ENCODE measurements at places on chromosomes 16 and 17. TPM values are rescaled to one million over a fixed set of nuclear protein-coding genes. Genes with fewer than 3 reads are reported as not detected.

DNA sequence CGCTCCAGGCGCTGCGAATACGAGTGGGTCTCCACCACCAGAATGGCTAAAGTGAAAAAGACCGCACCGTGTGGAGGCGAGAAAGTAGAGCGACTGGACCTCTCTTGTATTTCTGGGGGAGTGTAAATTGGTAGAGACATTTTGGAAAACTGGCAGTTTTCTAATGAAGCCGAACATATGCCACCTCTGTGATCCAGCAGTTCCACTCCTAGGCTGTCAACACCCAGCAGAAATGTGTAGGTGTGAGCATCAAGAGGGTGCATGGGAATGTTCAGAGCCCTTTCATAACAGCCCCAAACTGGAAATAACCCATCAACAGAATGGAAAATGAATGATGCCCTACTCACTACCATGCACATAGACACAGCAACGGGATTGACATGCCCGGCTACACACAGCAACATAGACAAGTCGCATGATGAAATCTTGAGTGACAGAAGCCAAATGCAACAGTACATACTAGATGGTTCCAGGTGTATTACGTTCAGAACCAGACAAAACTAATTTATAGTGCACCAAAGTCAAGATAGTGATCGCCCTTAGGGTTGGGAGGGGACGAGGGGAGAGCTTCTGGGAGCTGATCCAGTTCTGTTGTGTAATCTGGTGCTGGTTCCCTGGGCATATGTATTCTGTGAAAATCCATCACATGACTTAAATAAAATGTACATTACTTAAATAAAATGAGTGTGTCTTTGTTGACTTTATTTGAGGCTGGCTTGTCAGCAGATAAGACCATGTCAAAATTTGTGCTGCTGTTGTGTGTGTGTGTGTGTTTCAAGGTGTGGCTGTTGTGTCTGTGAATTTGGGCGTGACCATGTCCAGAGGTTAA is 877 bp upstream of the BCL7C start:
- DNase-seq: no peak

GRCh38 chr17:79874329-79874981 is 35.2 kb upstream of the CBX4 start:
- DNase-seq: no peak

DNA sequence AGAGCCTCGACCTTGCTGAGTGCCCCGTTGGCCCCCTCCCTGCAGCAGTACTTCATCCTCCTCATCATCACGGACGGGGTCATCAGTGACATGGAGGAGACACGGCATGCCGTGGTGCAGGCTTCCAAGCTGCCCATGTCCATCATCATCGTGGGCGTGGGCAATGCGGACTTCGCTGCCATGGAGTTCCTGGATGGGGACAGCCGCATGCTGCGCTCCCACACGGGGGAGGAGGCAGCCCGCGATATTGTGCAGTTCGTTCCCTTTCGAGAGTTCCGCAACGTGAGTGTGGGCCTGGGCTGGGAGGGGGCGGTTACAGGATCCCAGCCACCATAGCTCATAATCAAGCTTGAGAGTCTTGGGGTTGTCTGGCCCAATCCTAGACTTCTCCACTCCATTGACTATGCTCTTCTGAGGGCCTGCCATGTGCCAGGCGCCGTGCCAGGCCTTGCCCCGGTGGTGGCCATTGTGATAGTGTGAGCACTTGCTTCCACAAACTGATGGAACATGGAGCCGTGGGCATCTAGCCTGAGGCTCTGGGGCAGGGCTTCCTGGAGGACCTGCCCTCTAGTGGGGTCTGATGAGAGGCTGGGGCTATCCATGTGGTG is 39.7 kb downstream of the PSME3IP1 start:
- DNase-seq: no peak

GRCh38 chr16:52855463-52855862 is 197.2 kb downstream of the CHD9NB start:
- DNase-seq: no peak

DNA sequence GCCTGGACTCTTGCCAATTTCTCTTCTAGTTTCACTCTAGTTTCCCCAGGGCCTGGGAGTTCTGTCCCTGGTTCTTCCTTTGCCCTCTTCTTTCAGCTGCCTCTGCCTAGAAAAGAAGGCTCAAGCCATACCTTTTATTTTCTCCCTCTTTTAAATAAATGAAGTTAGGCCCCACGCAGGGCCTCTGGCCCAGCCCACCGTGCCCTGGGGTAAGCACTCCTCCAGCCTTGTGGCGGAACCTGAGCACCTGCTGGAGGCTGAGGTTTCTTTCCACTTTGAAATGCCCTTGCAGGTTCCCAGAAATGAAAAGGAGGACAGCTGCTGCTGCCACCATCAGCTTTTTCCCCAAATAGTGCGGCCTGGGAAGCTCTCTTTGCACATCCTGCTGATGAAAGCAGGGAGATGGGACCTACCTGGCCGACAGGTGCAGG is 139.4 kb downstream of the CCDC182 start:
- no peak for DNase-seq

- DNase-seq: no peak
Measured at GRCh38 chr17:61770043-61770442, 93.3 kb downstream of the BRIP1 start.

GRCh38 chr16:30356401-30357084 is 1.4 kb upstream of the CD2BP2 start:
- DNase-seq: no peak

GRCh38 chr16:85361441-85362118 is 249.3 kb upstream of the CIBAR2 start:
- peak; percentile 62 for DNase-seq

- no peak for DNase-seq
Measured at GRCh38 chr16:47858333-47858982, 297.3 kb downstream of the ABCC12 start.

GRCh38 chr17:62966426-62967204 is 580 bp downstream of the TANC2 start:
- peak; percentile 73 for DNase-seq

- no peak for DNase-seq
Measured at GRCh38 chr16:81558444-81559175, 114.0 kb downstream of the CMIP start.

DNA sequence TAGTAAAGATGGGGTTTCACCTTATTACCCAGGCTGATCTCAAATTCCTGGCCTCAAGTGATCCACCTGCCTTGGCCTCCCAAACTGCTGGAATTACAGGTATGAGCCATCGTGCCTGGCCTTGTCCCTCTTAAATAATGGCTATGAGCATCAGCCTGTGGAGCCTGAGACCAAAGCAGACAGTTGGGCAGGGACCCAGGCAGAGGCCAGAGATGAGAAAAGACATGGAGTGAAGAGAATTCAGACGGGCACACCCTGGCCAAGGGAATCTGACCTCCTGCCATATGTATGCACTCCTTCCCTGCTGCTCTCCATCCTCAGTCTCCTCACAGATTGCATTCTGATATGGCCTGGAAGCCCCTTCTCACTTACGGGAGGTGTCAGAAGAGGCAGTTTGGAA is 98.4 kb upstream of the DNAH9 start:
- DNase-seq: no peak

DNA sequence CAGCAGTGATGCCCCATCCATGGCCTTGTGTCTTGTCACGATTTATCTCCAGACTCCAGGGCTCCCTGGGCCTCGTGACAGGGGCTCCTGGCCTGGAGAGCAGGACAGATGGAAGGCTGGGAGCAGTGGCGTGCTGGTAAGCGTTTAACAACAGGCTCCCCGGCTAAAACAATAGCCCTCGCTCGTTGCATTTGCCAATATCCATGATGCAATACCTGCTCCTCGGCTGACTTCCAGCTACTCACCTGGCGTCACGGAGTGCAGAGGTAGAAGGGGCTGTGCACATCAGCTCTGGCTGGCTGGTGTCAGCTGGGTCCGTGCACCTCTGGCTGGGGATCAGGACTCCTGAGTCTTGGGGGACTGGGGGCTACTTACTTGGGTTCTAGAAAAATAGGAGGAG is 1.5 kb upstream of the BICDL2 start:
- DNase-seq: no peak

GRCh38 chr17:27530764-27531391 is 74.6 kb downstream of the KSR1 start:
- DNase-seq: no peak

- no peak for DNase-seq
Measured at GRCh38 chr16:24844101-24845030, 1.4 kb upstream of the SLC5A11 start.

DNA sequence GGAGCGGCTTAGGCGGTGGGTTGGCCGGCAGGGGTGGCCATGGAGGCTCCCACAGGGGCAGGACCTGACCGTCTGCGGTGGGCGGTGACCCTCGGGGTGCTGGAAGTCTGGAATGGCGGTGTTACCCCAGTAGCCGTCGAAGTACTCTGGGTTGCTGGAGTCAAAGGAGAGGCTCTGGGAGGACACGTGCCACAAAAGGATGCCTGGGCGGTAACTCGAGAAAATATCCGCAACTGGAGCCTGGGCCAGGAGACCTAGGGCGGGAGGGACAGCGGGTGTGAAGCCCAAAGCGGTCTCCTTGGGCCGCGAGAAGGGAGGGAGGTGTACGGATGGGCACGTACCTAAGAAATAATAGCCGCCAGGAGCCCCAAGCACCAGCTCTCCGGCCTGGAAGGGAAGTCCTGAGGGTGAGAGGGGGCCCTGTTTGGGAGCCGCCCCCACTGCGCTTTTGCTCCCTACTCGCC is 4.6 kb downstream of the ITGA2B start:
- no peak for DNase-seq

- DNase-seq: no peak
Measured at GRCh38 chr17:58344047-58344790, 7.8 kb downstream of the SUPT4H1 start.

DNA sequence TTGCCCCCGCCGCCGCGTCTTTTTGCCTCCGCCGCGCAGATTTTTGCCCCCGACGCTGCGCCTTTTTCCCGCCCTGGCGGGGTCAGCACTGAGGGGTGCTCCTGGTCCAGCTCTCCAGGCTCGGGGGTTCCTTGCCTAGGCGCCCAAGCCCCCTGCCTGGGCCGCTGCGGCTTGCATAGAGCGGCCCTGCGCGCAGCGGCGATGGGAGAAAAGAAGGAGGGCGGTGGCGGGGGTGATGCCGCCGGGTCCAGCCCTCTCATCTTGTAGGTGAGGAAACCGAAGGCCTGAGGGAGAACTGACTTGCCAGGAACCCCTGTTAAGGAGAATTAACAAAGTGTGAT is 330.8 kb upstream of the WSB1 start:
- DNase-seq: no peak

DNA sequence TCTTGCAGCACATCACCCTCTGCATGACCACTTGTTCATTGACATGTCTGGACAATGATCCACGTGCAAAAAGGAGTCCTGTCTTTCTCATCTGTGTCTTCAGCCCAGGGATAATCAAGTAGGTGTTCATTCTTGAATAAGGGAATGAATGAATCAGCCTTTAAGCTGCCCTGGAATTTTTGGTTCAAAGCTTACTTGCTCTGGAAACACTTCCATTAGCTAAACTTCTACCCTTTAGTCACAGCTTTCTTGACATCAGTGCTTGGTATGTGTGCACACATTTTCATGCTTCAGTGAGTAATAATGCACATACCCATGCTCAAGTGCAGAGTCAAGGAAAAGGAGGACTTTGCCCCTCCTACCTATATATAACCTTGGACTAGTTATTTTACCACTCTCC is 103.0 kb upstream of the CDH13 start:
- DNase-seq: no peak

GRCh38 chr17:37109731-37110710 is 161.3 kb downstream of the AATF start:
- DNase-seq: no peak

- peak; percentile 60 for DNase-seq
Measured at GRCh38 chr17:49249292-49249794, 18.8 kb upstream of the PHOSPHO1 start.

- no peak for DNase-seq
Measured at GRCh38 chr16:24822974-24823373, 22.8 kb upstream of the SLC5A11 start.

- no peak for DNase-seq
Measured at GRCh38 chr16:57797526-57798266, 4.6 kb downstream of the KIFC3 start.

- DNase-seq: no peak
Measured at GRCh38 chr17:73182616-73183310, 10.1 kb upstream of the COG1 start.

GRCh38 chr16:83648347-83648746 is 159.4 kb upstream of the HSBP1 start:
- DNase-seq: no peak

GRCh38 chr16:48310908-48311641 is 63.7 kb upstream of the ABCC11 start:
- DNase-seq: no peak

GRCh38 chr16:89268987-89269735 is 51.7 kb downstream of the ZNF778 start:
- no peak for DNase-seq

DNA sequence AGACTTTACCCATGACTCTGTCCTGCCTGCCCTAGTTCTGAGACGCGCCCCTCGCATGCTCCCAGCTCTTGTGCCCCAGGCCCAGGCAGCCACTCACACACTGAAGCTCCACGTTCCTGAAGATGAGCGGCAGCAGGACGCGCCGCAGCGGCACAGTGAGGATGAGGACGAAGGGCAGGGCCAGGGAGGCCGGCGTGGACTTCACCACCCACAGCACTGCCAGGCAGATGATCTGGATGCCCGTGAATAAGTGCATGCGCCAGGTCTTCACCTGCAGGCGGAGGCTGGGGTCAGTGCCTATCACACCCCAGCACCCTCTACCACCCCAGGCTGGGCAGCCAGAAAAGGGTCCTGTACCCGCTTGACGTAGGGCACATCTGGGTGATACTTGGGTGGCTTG is 16.9 kb downstream of the SLC4A1 start:
- DNase-seq: no peak

GRCh38 chr17:4297351-4297750 is 33.6 kb upstream of the ANKFY1 start:
- no peak for DNase-seq

DNA sequence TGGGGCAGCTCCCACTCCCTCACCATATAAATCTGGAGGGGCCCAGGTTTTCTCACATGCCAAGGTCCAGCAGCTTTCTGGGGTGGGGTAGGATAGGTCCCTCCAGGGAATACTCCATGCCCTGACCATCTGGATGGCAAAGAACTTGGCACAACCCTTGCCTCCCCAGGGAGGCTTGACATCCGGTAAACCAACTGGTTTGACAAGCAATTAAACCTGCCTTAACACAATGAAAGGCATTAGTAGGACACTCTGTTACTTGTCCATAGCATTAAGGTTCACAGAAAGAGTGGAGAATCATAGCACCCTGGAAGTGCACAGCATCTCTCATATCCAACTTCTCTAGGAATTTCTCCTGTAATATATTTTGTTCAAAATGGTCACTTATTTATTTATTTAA is 63.9 kb upstream of the MAF start:
- DNase-seq: no peak

TEKT3 gene
- polyA plus RNA-seq: 0.14 TPM

CIBAR2 gene
- not detected for polyA plus RNA-seq

CRAMP1 gene
- polyA plus RNA-seq: 10.0 TPM

KRT13 gene
- not detected for polyA plus RNA-seq

NACA2 gene
- 0.10 TPM for polyA plus RNA-seq

ZNF205 gene
- 26.9 TPM for polyA plus RNA-seq

TAT gene
- polyA plus RNA-seq: not detected

OR3A2 gene
- not detected for polyA plus RNA-seq

RASD1 gene
- polyA plus RNA-seq: 26.3 TPM

RHBDL3 gene
- polyA plus RNA-seq: 0.13 TPM

TLCD3A gene
- 3.0 TPM for polyA plus RNA-seq

MARCHF10 gene
- polyA plus RNA-seq: not detected

CDH3 gene
- polyA plus RNA-seq: 0.29 TPM

ATP2C2 gene
- polyA plus RNA-seq: not detected

BAHCC1 gene
- 13.1 TPM for polyA plus RNA-seq
